ENCODE measurements at places on chromosomes 6 and 20.

- no peak for DNase-seq
Observed at GRCh38 chr6:147117580-147117979, 86.6 kb upstream of the STXBP5 start.

DNA sequence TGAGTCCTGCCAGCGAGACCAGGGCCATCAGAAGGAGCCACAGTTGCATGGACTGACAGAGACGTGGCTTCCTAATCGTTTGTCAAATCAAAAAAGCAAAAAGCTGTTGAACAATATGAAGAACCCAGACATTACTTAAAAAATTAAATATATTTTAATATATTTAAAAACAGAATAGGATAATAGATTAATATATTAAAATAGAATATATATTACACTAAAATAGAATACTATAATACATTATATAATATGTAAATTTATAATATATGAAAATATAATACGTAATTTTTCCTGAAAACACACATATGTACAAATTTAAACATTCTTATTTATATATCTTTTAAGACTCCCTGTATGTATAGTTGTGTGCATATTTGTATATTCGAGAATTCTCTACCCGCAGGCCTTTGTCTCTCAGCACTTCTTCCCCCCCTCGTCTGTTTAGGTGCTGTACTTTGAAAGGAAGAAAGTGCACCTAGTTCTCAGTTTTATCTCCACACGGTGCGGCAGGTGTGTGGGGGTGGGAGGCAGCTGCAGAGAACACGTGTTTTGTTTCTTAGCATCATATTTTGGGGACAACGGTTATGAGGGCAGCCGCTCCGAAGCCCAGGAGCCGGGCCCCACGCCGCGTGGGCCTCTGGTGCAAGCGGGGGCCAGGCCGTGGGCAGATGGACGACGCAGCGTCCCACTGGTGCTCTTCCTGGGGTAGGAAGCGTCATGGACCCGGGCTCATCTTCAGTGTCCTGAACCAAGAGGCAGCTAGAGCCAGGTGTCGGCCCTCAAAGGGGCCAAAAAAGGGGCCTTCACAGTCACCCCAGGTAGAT lies 72.2 kb upstream of the MPC1 start:
- DNase-seq, result no peak

- DNase-seq, result no peak
Observed at GRCh38 chr6:73951183-73951582, 255.2 kb downstream of the CD109 start.

GRCh38 chr6:163243083-163243482 lies 171.4 kb upstream of the QKI start:
- no peak for DNase-seq

- DNase-seq, result no peak
Observed at GRCh38 chr20:1225263-1225782, 521 bp upstream of the RAD21L1 start.

GRCh38 chr6:32609391-32609730 lies 19.7 kb upstream of the HLA-DRB1 start:
- no peak for DNase-seq

DNA sequence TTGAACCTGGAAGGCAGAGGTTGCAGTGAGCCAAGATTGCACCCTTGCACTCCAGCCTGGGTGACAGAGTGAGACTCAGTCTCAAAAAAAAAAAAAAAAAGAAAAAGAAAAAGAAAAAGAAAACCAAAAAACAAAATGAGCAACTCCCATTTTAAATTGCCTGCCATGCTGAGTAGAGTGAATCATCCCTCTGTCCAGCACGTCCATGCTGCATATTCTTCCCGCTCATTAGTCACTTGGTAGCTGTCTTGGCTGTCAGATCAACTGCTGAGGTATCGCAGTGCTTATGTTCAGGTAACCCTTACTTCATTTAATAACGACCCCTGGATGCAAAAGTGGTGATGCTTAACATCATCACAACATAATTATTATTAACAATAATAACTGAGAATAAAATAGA lies 72.6 kb upstream of the RNF24 start:
- DNase-seq, result no peak

GRCh38 chr6:11774426-11774825 lies 4.2 kb downstream of the ADTRP start:
- no peak for DNase-seq

DNA sequence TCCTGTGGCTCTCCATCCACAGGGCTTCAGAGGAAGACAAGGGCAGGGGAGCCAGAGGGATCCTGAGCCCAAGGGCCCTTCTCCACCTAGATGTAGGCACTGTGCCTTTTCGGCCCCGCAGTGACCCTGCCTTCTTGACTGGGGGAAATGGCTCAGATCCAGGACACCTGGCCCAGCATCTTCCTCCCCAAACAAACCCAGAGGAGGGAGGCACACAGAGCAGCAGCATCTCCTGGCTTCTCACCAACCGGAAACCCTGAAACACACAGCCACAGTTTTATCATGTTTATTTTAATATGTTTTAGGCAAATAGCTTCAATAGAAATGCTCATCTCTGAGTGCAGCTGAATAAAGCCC lies 84.5 kb upstream of the LRFN2 start:
- no peak for DNase-seq

DNA sequence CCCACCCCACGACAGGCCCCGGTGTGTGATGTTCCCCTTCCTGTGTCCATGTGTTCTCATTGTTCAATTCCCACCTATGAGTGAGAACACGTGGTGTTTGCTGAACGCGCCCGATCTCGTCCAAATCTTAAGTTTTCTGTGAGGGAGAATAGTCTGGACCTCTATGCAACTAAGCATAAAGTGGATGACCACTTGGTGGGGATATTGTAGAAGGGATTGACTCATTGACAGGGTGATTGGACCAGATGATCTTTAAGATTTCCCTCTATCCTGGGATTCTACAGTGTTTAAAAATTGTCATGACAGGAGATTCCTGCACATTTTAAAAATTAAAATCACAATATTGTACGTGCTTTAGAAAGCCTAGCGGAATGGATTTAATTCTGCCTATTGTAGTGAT lies 141.3 kb downstream of the TRMT11 start:
- no peak for DNase-seq

DNA sequence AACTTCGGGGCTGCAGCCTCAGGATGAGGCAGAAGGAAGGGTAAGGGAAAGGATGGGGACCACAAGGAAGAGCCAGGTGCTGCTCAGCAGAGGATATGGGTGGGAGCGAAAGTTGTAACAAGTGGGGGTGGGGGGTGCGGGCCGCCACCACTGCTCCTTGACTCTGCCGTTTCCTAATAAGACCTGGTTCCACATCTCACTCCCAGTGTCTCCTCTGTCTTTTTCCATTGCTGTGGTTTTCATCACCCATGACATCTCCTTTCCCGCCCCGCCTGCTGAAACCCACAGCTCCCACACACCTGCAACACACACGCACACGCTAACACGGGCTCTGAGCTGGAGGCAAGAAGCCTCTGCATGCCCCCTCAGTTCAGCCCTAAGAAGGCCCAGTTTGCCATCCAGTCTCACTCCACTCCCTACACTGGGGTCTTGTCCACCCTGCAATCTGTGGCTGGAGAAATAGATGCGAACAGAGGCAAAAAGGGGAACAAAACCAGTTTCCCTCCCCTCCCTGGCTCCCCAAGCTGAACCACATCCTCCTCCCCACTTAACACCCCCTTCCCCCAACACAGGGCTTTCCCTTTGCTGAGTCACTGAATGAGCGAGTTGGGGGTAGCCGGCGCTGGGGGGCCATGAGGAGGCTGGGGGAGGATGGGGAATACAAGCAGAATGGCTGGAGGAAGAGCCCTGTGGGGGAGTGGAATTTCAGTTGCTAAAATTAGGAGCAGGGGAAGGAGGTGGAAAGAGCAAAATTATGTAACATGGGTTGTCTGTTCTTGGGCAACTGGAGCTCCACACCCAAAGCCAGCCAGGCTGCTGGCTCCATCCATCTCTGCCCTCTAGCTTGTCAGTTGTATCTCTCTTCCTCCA lies 11.5 kb downstream of the NFKBIL1 start:
- DNase-seq, result no peak

DNA sequence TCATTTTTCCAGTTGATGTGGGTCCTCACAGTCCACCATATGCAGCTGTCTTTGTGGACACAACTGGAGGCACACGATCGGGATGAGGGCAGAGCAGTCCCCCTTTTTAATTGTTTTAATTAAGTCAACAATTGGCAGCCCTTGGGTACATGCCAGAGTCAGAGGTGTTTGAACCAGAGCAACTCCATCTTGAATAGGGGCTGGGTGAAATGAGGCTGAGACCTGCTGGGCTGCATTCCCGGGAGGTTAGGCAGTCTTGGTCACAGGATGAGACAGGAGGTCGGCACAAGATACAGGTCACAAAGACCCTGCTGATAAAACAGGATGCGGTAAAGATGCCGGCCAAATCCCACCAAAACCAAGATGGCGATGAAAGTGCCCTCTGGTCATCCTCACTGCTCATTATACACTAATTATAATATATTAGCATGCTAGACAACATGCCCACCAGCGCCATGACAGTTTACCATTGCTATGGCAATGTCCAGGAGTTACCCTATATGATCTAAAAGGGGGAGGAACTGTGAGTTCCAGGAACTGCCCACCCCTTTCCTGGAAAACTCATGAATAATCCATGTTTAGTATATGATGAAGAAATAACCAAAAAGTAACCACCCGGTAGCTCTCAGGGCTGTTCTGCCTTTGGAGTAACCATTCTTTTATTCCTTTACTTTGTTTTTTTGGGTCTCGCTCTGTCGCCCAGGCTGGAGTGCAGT lies 31.8 kb upstream of the BLCAP start:
- DNase-seq, result no peak

DNA sequence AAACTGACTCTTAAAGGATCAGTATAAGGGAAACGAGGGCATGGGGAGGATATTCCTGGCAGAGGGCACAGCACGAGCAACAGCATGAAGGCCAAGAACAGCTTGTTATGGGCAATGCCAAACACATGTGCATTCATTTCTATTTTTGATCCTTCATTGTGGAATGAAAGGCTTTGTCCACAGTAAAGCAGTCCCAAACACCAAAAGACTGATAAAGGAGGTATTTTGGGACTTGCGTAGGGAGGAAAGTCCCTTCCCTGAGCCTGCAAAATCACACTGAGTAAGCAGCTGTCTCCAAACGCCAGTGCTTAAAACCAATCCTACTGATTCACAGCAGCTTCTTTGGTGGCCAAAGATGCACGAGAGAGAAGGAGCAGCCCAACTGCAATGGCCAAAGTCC lies 138.2 kb downstream of the UNC5CL start:
- no peak for DNase-seq

Data from body of pancreas (tissue), 4 donors.